ENCODE measurements at places on chromosomes 7 and 10.

DNA sequence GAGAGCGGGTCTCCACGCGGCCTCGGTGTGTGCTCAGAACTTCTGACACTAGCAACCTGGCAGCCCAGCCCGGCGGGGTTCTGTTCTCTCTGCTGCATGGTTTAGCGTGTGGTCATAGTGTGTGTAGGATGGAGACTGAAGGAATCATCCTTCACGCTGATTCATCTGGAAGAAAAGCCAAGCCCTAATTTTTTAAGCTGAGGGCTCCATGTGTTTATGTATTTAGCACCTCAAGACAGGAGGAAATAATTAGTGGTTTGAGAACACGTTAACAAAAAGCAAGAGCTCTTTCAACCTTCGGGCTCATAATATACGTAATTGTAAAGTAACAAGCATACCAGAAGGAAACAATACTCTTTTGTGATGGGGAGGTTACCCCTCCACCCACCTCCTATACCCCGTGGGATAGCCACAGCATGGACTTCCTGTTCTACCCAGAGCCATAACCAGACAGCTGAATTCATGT, 504.6 kb upstream of the MKI67 start:
- DNase-seq = no peak

DNA sequence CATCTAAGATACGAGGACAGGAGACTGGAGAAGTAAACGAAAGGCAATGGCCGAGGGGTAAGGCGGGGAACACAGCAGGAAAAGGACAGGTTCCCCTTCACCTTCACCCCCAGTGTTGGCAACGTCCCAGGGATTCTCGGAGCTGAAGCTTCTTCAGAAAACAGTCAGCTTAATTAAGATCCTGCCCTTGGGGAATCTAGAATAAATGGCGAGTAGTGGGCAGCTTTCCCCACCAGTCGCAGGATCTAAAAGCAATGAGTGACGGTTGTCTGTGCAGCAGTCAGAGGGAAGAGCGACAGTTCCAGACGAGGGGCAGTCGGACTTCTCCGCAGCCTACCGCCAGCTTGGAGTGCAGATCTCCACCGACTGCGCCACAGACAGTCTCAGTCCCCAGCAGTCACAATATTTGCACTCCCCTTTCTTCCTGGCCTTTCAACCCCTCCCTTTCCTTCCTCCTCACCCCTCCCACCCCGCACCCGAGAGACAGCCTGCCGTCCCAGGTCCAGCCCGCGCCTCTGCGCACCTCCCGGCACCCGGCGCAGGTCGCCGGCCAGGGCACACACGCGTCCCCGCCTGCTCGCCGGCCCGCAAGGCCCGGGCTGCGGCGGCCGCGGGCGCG, 10.9 kb upstream of the SP8 start:
- DNase-seq = no peak

- DNase-seq = no peak
These were observed 8.2 kb downstream of the CNNM1 start for GRCh38 chr10:99337311-99337811.

- DNase-seq = no peak
These were observed 24.7 kb downstream of the GET4 start for GRCh38 chr7:901041-901387.

GRCh38 chr10:6039711-6040110, 22.5 kb downstream of the IL2RA start:
- no peak for DNase-seq

DNA sequence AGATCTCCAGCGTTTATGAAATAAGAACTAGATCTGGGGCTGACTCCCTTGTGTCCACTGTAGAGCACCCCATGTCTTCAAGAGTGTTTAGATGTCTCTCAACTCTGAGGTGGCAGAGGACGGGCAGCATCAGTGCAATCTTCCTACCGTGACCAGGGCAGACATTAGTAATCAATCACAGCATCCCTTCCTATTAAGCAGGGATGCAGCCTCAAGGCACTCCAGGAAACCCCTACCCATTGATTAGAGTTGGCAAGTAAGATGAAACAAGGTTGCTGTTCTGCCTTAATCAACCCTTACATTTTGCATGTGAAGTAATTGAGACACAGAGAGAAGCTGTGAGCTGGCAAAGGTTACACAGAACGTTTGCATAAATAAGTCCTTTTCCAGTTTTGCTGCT, 283.7 kb upstream of the ZMIZ1 start:
- no peak for DNase-seq

DNA sequence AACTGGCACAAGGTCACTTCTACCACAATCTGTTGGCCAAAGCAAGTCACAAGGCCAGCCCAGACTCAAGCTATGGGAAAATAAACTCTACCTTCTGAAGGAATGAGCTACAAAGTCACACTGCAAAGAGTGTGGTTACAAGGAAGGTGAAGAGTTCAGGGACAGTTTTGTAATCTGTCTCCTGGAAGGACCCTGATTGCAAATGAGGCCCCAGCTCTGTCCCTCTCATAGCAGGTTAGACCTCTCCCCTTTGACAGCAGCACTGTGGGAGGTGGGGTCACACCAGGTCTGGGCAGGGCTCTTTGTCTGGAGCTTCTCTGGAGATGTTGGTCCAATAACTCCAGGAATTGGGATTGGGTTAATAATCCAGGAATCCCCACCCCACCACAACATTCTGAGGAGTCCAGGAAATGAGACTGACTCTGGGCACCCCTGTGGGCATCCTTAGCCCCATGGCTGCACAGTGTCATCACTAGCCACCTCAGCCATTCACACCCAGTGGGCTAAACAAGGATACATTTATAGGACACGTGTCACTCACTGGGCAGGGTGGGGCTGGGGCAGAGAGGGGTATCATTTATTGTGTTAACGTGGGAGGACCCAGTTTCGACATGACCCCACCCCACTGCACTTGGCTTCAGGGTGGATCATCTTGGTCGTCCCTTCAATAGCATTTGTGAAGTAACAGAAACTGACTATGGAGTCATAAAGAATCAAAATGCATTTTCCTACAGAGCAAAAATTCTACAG, 23.7 kb upstream of the C10orf105 start:
- no peak for DNase-seq

DNA sequence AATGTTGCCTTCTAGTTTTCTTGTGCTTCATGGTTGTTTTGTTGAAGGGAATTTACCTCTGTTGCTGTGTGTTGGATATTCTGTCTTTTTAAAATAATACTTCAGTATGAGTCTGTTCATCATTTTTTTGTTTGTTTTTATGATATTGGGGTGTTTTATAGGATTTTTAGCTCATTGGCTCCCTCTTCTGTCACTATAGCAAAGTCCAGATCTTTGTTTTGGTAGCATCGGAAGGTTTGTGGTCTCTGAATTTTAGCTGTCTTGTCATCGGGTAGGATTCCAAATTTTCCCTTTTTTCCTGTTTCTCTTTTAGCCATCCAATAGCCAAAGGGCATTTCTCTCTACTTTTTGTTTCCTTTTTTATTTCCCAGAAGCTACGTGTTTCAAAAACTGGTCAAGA, 91.4 kb downstream of the EXOC4 start:
- peak; percentile 23 for DNase-seq

- peak; percentile 23 for DNase-seq
These were observed 66.3 kb downstream of the BEND7 start for GRCh38 chr10:13462551-13462950.

DNA sequence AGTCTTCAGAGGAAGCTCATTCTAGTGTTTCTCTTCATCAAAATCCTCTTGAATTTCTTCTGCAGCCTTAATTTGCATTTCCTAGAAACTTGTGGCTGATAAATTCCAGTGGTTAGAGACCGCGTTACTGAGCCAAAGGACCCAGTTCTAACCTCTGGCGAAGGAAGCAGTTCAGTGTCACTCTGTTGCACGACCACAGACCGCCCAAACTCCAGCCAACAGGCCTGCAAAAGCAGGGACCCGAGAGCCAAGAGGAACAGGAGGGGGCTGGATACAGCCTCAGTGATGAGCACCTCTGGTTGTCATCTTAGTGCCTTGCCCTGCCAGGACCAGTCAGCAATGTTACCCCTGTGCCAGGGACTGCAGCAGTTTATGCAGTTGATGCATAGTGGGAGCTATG, 70.0 kb downstream of the AFAP1L2 start:
- no peak for DNase-seq

DNA sequence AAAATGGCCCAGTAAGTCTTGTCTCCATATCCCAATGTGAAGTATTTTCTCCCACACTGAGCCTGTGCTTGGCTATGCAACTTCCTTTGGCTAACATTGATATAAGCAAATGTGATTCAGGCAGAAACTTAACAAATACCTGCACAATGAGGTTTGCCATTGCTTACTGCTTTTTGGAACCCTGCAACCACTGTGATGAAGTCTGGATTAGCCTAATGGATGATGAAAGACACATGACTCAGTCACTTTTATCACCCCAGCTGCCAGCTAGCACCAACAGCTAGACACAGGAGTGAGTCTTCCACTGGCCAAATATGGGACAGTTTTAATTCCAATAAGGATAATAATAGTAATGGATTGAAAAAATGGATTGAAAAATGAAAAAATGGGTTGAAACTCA, 854.5 kb downstream of the GRM8 start:
- no peak for DNase-seq

GRCh38 chr10:113557424-113557862, 4.6 kb downstream of the HABP2 start:
- no peak for DNase-seq

DNA sequence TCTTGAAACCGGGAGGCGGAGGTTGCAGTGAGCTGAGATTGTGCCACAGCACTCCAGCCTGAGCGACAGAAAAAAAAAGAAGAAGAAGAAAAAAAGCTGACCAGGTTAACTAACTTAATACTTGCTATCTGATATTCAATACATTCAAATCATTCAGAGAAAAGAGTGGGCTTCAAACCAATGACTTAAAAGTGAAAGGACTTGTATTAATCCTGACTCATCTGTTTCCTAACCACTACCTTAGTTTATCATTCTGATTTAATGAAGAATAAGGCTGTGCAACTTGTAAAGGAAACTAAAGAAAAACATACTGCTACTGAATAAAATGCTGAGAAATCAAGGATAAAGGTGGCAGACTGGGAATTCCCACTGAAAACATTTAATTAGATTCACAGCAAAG, 128.4 kb downstream of the NRBF2 start:
- DNase-seq = no peak

GRCh38 chr10:28533571-28534304, 820 bp downstream of the WAC start:
- DNase-seq = peak; percentile 74

DNA sequence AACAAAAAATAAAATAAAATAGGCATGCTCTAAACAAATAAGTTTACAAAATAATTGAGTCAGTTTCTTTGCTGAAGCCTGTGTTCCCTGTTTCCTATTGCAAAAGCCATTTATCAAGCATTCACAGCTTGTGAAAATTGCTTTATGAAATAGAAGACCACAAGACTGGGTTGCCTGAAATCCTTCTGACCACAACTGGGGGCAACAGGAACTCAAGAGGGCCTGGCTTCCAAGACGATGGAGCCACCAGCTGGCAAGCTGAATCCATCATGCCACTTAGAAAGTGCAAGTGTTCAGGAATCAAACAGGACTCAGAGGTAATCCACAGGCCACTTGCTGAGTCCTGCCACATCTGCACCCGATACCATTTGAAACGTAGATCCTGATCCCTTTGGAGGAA, 752 bp upstream of the ABCA13 start:
- DNase-seq = no peak

DNA sequence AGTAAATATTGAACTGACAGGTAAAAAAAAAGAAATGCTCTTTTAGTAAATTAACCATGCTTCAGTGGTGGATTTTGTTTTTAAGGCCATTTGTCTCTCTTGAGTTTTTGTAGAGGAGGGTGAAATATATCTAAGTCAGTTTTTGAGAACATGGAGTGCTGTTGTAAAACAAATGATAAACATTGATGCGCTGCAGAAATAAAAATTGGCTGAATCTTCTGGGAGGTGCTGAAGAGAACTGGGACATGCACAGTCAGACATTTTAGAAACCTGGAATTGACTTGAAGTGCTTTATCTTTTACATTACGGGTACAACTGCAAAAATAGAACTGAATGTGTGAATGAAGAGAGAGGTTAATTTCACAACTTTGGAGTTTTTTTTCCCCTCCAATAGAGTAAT, 203.0 kb upstream of the HDAC9 start:
- no peak for DNase-seq

GRCh38 chr7:18530224-18531179, 35.0 kb downstream of the HDAC9 start:
- DNase-seq = no peak

DNA sequence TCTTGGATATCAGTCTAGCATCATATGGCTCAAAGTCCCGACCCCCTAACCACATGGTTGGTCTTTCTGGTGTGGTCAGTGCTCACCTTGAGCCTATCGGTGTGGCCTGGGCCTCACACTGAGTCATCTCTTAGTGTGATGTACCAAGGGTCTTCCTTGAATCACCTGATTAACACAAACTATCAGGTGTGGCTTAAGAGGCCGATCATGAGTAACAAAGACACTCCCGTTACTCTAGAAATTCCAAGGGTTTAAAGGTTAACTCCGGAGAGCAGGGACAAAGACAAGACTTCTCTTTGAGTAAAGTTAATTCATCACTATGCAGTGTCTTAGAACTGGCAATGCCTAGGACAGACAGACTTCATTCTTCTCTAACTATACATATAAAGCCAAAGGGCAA, 52.3 kb upstream of the ARMC3 start:
- no peak for DNase-seq

GRCh38 chr7:33722383-33723101, 182.8 kb upstream of the BMPER start:
- peak; percentile 61 for DNase-seq

- no peak for DNase-seq
These were observed 112.2 kb upstream of the TARP start for GRCh38 chr7:38385682-38386081.

DNA sequence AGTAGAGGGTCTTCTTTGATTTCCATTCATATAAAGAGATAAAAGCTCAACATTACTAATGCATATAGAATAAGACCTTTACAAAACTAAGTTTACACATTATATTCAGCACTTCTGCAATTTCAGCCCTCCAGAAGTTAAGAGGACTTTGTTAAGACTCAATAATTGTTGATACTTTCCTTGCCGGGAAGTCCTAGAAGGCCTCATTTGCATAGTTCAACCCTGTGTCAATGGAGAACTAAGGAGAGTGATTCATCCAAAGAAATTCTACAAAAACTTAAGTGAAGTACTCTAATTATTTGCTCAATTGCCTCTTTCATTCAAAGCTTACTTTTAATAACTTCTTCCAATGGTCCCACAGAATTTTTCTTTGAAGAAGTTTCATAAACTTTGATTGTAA, 1060.3 kb upstream of the CELF2 start:
- no peak for DNase-seq

Measured in AG08396 (cell line).